ENCODE measurements at places on chromosomes 3 and 15.

GRCh38 chr3:177229791-177230190 is 32.5 kb upstream of the TBL1XR1 start:
- ATAC-seq: no peak

GRCh38 chr15:73716417-73716816 is 32.2 kb downstream of the CD276 start:
- no peak for ATAC-seq

DNA sequence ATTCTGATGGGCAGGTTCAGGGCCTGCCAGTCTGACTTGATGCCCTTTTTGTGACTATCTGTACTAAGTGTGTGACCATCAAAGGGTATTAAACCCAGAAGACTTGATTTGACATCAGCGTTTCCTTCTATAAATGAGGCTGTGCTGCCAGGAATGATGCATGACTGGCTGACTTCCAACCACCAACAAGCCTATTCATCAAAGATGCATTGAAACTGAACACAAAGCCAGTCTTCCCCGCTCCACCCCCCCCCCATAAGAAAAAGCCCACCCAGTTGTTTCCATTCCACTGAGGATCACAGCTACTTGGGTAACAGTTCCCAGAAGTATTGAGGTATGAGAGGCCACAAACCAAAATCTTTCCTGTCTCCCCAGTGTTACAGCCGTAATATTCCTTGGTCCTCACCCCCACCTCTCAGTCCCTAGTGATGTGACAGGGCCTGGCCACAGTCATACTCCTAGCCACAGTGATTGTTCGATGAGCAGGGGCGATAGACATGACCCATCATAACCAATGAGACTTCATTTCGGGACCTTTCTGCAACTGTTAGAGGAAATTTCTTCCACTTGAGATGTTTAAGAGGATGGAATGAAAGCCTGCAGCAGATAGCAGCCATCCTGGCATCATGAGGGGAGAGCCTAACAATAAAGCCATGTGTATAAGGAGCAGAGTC is 22.6 kb downstream of the SH3BP5 start:
- ATAC-seq: no peak

- no peak for ATAC-seq
Measured at GRCh38 chr3:173351886-173352285, 45.7 kb upstream of the NLGN1 start.

GRCh38 chr15:83914906-83915305 is 261.0 kb downstream of the ADAMTSL3 start:
- ATAC-seq: no peak

Measured in activated CD4-positive, CD25-positive, alpha-beta regulatory T cell treated with anti-CD3 and anti-CD28 coated beads, Interleukin-2, amount 50 U/mL, for 24 hours (primary cell).